ENCODE measurements at places on chromosomes 16 and 17.

DNA sequence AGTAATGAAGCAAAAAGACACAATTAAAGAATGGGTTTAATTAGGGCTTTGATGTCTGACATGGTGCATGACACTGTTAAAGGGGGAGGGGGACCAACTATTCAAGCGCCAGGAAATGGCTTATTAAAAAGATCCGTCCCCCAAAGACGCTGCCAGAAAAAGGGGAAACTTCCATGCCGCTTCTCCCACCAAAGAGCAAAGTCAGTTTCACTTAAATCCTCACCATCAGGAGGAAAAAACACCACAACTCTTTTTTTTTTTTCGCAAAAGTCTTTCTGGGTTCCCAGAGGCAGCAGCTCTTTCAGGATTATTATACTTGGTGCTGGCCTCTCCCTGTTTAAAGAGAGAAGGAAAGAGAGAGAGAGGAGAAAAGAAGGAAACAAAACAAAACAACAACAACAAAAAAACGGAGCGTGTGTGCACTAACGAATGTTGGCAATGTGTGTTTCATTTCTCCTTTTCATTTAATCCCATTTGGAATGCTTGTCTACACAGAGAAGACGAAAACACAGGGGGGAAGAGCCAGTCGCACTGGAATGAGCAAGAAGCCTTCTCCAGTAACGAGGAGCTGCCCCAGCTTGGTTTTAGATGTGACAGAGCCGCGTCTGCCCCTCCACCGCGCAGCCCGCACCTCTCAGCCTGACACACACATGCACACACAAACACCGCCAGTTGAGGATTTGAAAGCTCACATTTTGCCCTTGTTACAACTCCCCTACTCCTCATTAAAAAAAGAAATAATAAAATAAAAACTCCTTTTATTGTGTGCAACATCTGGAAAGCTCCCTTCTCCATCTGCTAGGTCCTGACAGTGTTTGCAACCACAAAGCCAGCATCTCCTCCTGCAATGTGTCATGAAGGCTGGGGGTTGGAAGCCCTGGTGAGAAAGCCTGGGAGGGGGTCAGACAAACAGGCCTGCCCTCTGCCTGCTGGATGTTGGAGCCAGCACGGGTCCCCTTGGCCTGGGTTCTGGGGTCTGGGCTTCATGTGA lies 32.7 kb upstream of the AXIN2 start:
- no peak for DNase-seq

GRCh38 chr16:88454523-88454947 lies 1.5 kb downstream of the ZFPM1 start:
- peak; percentile 57 for DNase-seq

- no peak for DNase-seq
Observed at GRCh38 chr17:37752482-37752881, 7.6 kb upstream of the HNF1B start.

GRCh38 chr17:5237541-5238016 lies 2.9 kb upstream of the SCIMP start:
- peak; percentile 77 for DNase-seq

DNA sequence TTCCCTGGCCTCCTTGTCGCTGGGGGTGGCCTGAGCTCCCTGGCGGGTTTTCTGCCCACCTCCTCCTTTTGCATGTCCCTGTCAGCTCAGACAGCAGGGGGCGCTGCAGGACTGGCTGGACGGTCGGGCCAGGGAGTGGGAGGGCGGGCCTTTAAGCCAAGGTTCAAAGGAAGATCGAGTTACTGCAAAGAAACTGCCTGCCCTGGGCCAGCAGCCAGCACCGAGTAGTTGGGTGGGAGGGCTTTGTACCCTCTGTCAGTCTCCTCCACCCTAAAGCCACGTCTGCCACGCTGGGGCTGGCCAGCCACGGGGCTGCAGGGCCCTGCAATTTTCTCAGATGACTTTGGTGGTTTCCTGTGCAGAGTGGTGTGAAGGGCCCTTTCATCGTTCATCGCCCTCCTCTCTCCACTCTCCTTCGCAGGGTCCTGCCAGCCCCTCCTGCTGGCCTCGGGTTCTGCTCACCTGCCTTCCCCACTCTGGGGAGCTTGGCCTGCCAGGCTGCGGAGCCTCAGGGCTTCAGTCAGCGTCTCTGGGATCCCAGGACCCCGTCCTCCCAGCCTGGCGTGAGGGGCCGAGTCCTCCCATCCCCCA lies 12.3 kb downstream of the GPR142 start:
- peak; percentile 88 for DNase-seq
